T-cell (primary cell): ENCODE measurements at places on chromosomes 5 and 9.

DNA sequence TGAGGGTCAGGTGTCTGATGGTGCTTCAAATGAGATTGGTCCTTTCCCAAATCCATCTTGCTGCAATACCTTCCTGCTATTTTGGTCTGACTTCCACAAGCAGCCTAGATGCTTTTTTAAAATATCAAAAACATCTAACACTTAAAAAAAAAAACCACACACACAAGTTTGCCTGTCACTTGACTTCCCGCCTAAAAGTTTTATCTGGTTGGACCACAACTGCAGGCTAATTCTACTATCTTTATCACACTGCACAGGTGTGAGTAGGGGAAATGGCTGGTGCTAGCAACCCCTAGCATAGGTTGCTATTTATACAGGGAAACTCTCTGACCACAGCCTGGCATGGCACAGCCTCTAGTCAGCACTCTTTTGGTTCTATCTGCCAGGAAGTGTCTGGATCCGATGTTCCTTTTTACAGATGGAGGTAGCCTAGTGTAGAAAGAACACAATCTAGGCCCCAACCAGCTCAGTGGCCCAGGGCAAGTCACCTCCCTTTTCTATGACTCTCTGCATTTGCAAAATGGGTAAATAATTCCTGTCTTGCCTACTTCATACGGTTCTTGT lies at the start of gene HEMGN:
Gene HEMGN, minus strand, starts transcription at position 92 of the 564 bp plus-strand sequence. Its CDS starts 36 bp downstream, at position 56.
- H3K4me3 ChIP-seq, result no peak within 1 kb of the TSS
- H3K36me3 ChIP-seq, result no peaks in the 10 kb centered on the region
- no peaks in the 10 kb centered on the region for H3K27me3 ChIP-seq
- DNase-seq, result peak; percentile 53
- peak within 1 kb of the TSS; percentile 79 for H3K27ac ChIP-seq
- peaks cover 12% of the 10 kb centered on the region for H3K4me1 ChIP-seq

DNA sequence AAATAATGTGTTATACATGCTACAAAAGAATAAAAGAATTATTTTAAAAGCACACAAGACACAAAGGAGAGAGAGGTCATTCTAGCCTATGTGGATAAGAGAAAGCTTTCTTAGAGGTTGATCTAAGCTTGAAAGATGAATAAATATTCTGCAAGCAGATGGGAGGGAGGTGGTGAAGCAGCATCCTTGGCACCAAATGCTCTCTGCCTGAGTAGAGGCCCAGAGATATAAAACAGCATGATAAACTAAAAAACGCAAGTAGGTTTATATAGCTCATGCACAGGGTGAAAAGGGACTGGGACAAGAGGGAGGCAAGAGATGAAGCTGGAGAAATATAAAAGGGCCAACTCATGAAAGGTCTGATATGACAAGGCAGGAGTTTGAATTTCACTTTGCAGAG lies 283.2 kb upstream of the POU5F2 start:
- no peak for DNase-seq
- no peaks in the 10 kb centered on the region for H3K4me1 ChIP-seq
- no peak overlapping the region for H3K27ac ChIP-seq
- H3K27me3 ChIP-seq, result no peaks in the 10 kb centered on the region
- no peak overlapping the region for H3K4me3 ChIP-seq

GRCh38 chr5:101917166-101917565 lies 378.9 kb downstream of the SLCO4C1 start:
- H3K27ac ChIP-seq, result no peak overlapping the region
- H3K27me3 ChIP-seq, result no peaks in the 10 kb centered on the region
- no peaks in the 10 kb centered on the region for H3K36me3 ChIP-seq

DNA sequence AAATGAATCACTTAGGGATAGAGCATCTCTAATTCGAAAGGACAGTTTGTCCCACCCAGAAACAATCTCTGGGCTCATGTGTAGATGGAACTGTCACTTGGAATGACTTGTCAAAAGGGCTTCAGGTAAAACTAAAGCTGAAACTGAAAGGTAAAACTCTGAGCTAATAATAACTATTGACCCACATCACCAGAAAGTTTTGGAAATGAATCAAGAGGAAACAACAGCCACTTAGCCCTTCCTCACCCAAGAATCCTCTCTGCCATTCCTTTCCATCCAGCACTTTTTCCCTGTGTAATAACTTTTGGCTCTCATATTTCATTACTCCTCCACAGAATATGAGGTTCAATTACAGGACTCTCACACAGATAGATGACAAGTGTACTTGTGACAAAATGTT lies 14.0 kb upstream of the GLRX start:
- no peaks in the 10 kb centered on the region for H3K27me3 ChIP-seq
- no peak for DNase-seq
- H3K4me3 ChIP-seq, result no peak overlapping the region
- peak overlapping the region; percentile 88 for H3K27ac ChIP-seq
- peaks cover 23% of the 10 kb centered on the region for H3K4me1 ChIP-seq
- H3K36me3 ChIP-seq, result no peaks in the 10 kb centered on the region

DNA sequence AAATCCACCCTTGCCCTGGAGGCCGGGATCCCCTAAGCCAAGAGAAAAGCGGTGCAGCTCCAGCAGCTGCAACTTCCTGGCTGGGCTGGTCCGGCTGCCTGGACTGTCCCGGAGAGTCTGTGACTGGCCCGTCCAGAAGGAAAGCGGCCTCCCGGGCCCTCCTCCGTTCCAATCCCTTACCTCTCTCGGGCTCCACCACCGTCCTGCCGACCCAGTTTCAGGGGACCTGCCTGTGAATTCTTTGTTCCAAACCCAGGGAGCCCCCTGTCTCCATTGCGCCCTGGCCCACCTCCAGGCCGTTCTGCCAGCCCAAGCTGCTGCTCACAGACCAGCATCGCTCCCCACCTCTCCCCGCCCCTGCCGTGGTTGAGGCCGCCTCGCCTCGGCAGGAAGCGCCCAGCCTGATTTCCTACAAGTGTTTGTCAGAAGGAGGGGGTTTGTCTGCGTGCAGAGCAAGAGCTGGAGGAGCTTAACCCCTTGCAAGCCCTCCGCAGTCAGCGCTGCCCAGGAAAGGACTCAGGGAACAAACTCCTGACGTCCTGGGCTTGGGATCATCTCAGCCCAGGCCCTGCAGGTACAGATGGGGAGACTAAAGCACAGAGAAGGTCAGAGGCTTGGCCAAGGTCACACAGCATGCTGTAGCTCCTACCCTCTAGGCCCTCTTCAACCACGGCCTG lies at the start of gene AKNA:
Gene AKNA, minus strand, starts transcription at position 303 of the 677 bp plus-strand sequence. CDS start 6,649 bp downstream, outside the sequence.
- H3K27ac ChIP-seq, result peak within 1 kb of the TSS; percentile 93
- peak; percentile 80 for DNase-seq
- H3K4me3 ChIP-seq, result peak within 1 kb of the TSS; percentile 93
- H3K27me3 ChIP-seq, result no peaks in the 10 kb centered on the region
- peaks cover 53% of the 10 kb centered on the region for H3K4me1 ChIP-seq
- no peaks in the 10 kb centered on the region for H3K36me3 ChIP-seq

- H3K27me3 ChIP-seq, result no peaks in the 10 kb centered on the region
- H3K27ac ChIP-seq, result no peak overlapping the region
- no peak for DNase-seq
- H3K4me3 ChIP-seq, result no peak overlapping the region
- H3K4me1 ChIP-seq, result no peaks in the 10 kb centered on the region
Observed at GRCh38 chr9:96067004-96067403, 191.5 kb downstream of the ERCC6L2 start.

DNA sequence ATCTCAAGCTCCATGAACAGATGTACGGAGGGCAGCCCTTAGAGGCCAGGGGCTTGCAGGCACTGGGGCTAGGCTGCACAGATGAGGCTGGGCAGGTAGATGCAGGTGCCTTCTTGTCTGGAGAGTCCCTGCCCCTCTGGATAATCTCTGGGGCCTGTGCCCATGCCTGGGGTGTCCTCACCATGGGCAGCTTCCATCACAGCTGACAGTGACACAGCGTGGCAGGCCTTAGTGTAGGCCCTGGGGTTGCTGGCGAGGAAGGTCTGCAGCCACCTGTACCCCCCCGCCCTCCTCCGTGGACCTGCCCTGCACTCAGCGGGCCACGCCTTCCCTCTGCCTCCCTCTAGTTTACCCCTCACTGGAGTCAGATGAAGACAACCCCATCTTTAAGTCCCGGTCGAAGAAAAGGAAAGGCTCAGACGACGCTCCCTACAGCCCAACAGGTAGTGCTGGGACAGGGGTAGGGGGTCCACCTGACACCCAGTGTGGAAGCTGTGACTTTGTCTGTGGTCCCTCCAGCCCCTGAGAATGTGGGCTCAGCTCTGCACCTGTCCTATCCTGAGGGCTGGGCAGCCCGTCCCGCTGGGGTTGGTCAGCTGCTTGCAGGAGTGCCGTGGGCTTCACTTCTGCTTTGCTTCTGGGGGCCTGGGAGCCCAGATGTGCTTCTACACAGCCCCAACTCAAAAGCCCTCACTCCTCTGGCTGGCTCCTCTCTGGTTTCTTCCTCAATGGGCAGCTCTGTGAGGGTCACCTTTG lies 98.4 kb downstream of the PHF2 start:
- peaks cover 47% of the 10 kb centered on the region for H3K36me3 ChIP-seq
- H3K4me1 ChIP-seq, result no peaks in the 10 kb centered on the region
- H3K4me3 ChIP-seq, result no peak overlapping the region
- no peak for DNase-seq
- H3K27me3 ChIP-seq, result no peaks in the 10 kb centered on the region

DNA sequence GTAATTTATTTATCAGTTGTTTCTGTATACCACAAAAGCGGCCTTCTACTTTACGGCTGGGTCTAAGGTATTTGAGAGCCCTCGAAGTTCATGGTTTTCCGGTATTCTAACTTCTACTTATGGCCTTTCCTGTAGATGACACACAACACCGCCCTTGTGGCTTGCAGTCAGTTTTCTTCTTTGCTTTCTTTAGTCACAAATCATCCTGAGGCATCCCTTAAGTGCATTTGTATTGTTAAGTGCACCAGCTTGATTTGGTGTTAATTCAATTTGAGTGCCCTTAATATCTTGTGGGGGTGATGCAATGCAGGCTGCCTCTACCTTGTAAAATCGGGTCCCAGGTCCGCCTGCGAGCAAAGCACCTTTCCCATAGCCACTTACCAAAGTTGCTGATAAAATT lies 511.9 kb downstream of the CCDC171 start:
- DNase-seq, result no peak
- H3K27me3 ChIP-seq, result no peaks in the 10 kb centered on the region
- H3K27ac ChIP-seq, result no peak overlapping the region
- no peaks in the 10 kb centered on the region for H3K36me3 ChIP-seq
- H3K4me1 ChIP-seq, result no peaks in the 10 kb centered on the region
- no peak overlapping the region for H3K4me3 ChIP-seq

- H3K27ac ChIP-seq, result no peak overlapping the region
- no peaks in the 10 kb centered on the region for H3K27me3 ChIP-seq
- no peak for DNase-seq
- no peaks in the 10 kb centered on the region for H3K36me3 ChIP-seq
Observed at GRCh38 chr5:124055751-124056150, 543.8 kb downstream of the CSNK1G3 start.

DNA sequence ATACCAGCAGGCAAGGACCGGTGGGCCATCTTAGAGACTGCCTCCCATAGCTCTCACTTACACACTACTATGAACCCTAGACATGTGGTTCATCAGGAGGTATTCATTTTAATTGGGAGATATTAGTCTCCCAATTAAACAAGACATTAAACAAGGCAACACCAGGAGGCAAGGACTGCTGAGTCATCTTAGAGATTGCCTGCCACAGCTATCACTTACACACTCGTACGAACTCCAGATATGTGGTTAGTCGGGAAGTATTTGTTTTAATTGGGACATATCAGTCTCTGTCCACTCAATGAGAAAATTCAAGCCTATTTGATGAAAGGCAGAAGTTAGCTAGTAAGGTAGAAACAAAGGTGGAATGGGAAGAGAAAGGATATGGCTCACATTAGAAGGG lies 343.9 kb downstream of the NFIB start:
- H3K4me3 ChIP-seq, result no peak overlapping the region
- no peak overlapping the region for H3K27ac ChIP-seq
- H3K27me3 ChIP-seq, result no peaks in the 10 kb centered on the region
- H3K4me1 ChIP-seq, result no peaks in the 10 kb centered on the region

DNA sequence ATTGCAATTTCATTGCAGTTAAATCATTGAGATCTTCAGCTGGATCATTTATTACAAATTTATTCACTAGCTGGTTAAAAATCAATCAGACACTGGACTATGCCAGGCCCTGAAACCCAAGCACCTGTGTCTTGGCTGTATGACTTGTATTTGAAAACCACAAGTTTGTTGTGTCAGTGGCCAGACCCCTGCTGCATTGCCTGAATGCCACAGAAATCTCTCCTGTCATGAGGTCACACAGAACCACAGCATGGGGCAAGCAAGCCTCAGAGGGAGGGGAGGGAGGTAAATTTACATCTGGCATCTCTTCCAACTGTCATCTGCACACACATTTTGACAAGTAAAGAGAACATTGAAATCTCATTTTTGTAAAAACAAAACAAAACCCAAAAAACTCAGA lies 90.0 kb downstream of the ARRDC3 start:
- no peaks in the 10 kb centered on the region for H3K36me3 ChIP-seq
- H3K27ac ChIP-seq, result no peak overlapping the region
- no peaks in the 10 kb centered on the region for H3K4me1 ChIP-seq
- peaks cover 3% of the 10 kb centered on the region for H3K27me3 ChIP-seq
- H3K4me3 ChIP-seq, result no peak overlapping the region

- no peak overlapping the region for H3K4me3 ChIP-seq
- H3K4me1 ChIP-seq, result no peaks in the 10 kb centered on the region
- H3K27me3 ChIP-seq, result peaks cover 58% of the 10 kb centered on the region
- no peak for DNase-seq
- H3K36me3 ChIP-seq, result no peaks in the 10 kb centered on the region
- H3K27ac ChIP-seq, result no peak overlapping the region
Observed at GRCh38 chr5:174732036-174733020, 7.9 kb downstream of the MSX2 start.

DNA sequence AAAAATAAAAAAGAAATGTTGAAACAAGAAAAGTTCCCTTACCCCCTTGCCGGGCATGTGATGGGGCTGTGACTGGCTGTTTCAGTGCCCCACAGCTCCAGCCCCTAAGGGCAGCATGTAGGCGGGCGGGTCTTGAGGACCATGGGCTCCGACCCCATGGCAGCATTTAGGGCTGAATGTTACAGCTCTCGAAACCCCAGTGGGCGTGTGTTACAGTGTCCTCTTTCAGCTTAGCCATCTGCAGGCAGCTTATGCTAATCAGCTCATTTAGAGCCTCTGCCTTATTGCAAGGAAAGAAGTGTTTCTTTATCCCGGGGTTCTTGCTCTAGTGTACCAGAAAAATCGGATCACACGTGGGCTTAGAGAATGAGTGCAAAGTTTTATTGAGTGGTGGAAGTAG lies 497.4 kb upstream of the CYLC2 start:
- no peak overlapping the region for H3K27ac ChIP-seq
- no peak for DNase-seq
- H3K36me3 ChIP-seq, result no peaks in the 10 kb centered on the region
- H3K4me1 ChIP-seq, result no peaks in the 10 kb centered on the region
- no peaks in the 10 kb centered on the region for H3K27me3 ChIP-seq

DNA sequence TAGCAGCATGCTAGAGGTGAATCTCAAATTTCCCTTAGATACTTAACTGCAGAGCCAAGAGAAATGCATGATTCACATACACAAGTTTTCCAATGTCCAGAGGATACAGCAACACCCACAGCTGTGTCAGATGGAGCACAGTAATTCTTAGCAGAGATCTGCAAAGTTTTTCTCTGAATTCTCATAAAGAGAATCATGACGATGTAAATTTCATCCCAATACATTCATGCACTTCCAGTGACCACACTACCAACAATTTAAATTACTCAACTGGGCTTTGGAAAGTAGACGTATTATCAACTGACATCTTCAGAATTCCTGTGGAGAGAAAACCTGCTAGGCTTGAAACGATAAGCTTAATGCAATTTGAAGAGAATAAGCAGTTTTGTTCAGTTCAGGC lies 378.8 kb upstream of the TLE4 start:
- H3K36me3 ChIP-seq, result no peaks in the 10 kb centered on the region
- no peaks in the 10 kb centered on the region for H3K27me3 ChIP-seq
- no peaks in the 10 kb centered on the region for H3K4me1 ChIP-seq
- no peak for DNase-seq
- no peak overlapping the region for H3K27ac ChIP-seq
- no peak overlapping the region for H3K4me3 ChIP-seq
